Mesothelial cell of epicardium (in vitro differentiated cells): ENCODE measurements at places on chromosomes 1 and 21. TPM values are rescaled to one million over a fixed set of nuclear protein-coding genes. Genes with fewer than 3 reads are reported as not detected.

GRCh38 chr1:233328142-233328921 is 808 bp downstream of the MAP3K21 start:
- H3K4me1 ChIP-seq = peaks cover 22% of the 10 kb centered on the region
- DNase-seq = peak; percentile 21
- no peak overlapping the region for H3K27ac ChIP-seq
- peaks cover 45% of the 10 kb centered on the region for H3K27me3 ChIP-seq
- peak overlapping the region; percentile 66 for H3K4me3 ChIP-seq

DNA sequence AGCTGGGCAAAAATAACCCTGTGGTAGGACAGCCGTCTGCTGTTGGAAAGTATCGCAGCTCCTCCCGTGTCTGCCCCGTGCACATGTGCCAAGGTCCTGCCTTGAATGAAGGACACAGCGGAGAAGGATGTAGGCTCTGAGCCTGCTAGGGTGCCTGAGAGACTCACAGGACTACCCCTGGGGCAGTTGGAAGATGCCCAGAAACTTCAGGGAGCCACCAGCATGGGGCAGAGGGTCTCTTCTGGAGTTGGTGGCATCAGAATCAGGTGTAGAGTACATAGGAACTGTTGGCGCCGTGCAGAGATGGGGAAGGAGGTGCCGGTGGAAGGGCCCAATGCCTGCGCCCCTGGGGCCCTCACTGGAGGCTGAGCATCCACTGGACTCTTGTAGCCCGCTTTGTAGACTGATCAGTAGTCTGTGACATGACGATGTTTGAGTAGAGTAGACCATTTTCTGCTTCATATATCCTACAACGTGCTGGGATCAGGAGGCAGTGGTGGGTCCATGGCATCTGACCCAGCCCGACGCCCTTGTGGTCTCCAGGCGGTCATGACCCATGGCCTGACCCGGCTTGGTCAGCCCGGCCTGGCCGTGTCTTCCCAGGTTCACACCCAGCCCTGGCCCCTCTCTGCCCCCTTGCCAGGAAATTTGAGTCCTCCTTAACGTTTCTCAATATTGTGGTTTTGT is 5.3 kb upstream of the C1orf174 start:
- H3K36me3 ChIP-seq = no peaks in the 10 kb centered on the region
- H3K4me1 ChIP-seq = peaks cover 2% of the 10 kb centered on the region
- H3K27ac ChIP-seq = no peak overlapping the region
- no peak overlapping the region for H3K4me3 ChIP-seq

DNA sequence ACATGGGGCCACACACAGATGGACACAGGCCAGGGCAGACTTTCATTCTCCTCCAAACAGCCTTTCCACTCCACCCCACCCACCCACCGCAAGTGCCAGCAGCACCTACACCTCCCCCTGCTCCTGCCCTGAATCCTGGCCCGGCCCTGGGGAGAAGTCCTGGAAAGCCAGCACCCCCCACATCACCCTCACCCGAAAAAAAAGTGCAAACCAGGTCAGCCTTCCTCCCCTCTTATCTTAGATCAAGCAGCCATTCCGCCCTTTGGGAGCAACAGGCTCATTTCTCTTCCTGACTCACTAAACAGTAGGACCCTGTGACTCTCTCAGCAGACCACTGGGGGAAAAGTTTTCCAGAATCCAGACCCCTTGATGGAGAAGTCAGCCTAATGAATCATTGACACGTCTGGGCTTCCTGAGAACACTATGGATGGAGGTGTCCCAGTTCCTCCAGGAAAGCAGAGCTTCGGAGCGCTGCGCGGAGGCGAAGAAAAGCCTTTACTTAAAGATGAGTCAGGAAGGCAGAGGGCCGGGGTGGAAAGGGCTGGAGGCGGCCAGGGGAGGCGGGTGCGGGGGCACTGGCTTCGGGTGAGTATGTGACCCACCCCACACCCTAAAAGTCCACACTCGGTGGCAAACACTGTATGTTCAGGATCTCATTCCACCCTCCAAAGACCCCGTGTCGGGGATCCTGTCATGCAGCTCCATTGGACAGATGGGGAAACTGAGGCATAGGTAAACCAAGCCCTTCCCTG is 588.7 kb downstream of the MATN1 start:
- peaks cover 64% of the 10 kb centered on the region for H3K27me3 ChIP-seq
- no peak for DNase-seq
- no peak overlapping the region for H3K27ac ChIP-seq
- no peaks in the 10 kb centered on the region for H3K36me3 ChIP-seq

- no peak overlapping the region for H3K27ac ChIP-seq
- H3K4me3 ChIP-seq = no peak overlapping the region
- no peak for DNase-seq
- no peaks in the 10 kb centered on the region for H3K4me1 ChIP-seq
- no peaks in the 10 kb centered on the region for H3K27me3 ChIP-seq
Measured at GRCh38 chr1:247845693-247846017, 4.0 kb upstream of the OR11L1 start.

Gene MTARC2
- total RNA-seq = 10.7 to 12.5 TPM (median 12.2 TPM) in 3 replicates

GRCh38 chr1:21520899-21521716 is 11.9 kb downstream of the ALPL start:
- H3K36me3 ChIP-seq = no peaks in the 10 kb centered on the region
- DNase-seq = no peak
- no peaks in the 10 kb centered on the region for H3K27me3 ChIP-seq
- peaks cover 3% of the 10 kb centered on the region for H3K4me1 ChIP-seq

DNA sequence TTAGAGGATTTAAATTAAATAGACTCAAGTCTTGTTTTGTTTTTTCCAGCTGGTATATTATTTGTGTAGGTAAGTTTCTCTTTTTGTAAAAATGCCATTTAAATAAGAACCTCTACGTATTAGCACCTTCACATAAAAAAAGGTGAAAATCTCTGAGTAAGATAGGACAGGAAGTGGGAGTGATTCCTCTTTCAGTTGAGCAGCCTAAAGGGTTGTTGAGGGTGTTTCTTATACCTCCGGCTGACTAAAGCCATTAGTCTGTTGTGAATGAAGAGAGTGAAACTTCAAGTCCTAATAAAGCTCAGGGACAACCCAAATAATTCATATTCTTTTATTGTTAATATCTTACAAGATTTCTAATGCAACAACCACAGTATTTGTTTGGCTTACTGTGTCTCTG is 188.7 kb downstream of the CHRM3 start:
- no peak overlapping the region for H3K4me3 ChIP-seq
- H3K36me3 ChIP-seq = no peaks in the 10 kb centered on the region
- H3K4me1 ChIP-seq = no peaks in the 10 kb centered on the region
- no peak overlapping the region for H3K27ac ChIP-seq

Gene LCE2A
- total RNA-seq = not detected in 3 replicates

- no peak overlapping the region for H3K4me3 ChIP-seq
- H3K27ac ChIP-seq = peak overlapping the region; percentile 70
- no peaks in the 10 kb centered on the region for H3K27me3 ChIP-seq
- H3K36me3 ChIP-seq = peaks cover 10% of the 10 kb centered on the region
- peaks cover 67% of the 10 kb centered on the region for H3K4me1 ChIP-seq
Measured at GRCh38 chr1:54359393-54360162, 46.6 kb downstream of the SSBP3 start.

Gene PEA15
- 37.4 to 42.1 TPM (median 41.2 TPM) in 3 replicates for total RNA-seq

DNA sequence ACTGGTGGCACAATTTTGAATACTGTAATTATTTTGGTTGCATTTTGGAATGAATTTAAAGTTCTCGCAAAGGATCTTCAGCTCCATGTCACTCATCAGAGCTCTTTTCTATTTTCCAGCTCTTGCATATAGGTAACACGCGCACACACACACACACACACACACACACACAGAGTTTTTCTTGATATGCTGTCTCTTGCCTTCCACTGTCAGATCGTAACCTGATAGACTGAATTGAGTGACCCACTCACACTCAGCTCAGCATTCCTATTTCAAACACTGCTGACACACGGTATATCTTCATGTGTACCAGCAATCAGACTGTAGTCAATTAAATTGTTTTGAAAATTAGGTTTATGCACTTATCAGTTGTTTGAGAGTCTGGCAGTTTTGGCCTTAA is 214.1 kb downstream of the PBX1 start:
- H3K27ac ChIP-seq = peak overlapping the region; percentile 95
- H3K36me3 ChIP-seq = peaks cover 8% of the 10 kb centered on the region
- no peaks in the 10 kb centered on the region for H3K27me3 ChIP-seq

GRCh38 chr1:119713749-119714456 is 2.2 kb downstream of the PHGDH start:
- H3K4me3 ChIP-seq = peak overlapping the region; percentile 72
- no peaks in the 10 kb centered on the region for H3K36me3 ChIP-seq
- H3K27me3 ChIP-seq = peaks cover 2% of the 10 kb centered on the region
- no peak for DNase-seq
- peaks cover 37% of the 10 kb centered on the region for H3K4me1 ChIP-seq

GRCh38 chr1:242184955-242185354 is 186.1 kb upstream of the MAP1LC3C start:
- H3K27me3 ChIP-seq = no peaks in the 10 kb centered on the region
- H3K27ac ChIP-seq = no peak overlapping the region
- H3K4me1 ChIP-seq = peaks cover 3% of the 10 kb centered on the region

DNA sequence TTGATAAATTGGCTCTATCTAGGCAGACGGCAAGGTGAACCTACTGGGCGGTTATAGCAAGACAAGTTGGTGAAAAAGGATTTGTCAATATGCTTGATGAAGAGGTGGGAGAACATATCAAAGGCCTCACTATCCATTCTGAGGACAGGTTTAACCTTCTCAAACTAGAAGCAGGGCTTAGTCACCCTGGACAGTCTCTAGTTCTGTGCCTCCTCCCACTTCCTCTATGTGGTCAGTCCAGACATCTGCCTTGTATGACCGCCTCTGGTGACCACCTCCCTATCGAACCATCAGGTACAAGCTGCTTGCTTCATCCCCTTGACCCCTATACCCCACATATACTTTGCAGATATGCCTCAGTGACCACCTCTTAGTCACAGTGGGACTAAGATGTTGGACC is 2.3 kb upstream of the SCYL3 start:
- no peak overlapping the region for H3K4me3 ChIP-seq
- peaks cover 18% of the 10 kb centered on the region for H3K4me1 ChIP-seq
- peaks cover 15% of the 10 kb centered on the region for H3K27me3 ChIP-seq
- no peak overlapping the region for H3K27ac ChIP-seq

Gene RCSD1
- total RNA-seq = 0.76 to 1.2 TPM (median 0.97 TPM) in 3 replicates

GRCh38 chr1:177873238-177873637 is 96.6 kb downstream of the SEC16B start:
- H3K4me3 ChIP-seq = no peak overlapping the region
- no peaks in the 10 kb centered on the region for H3K36me3 ChIP-seq
- H3K27me3 ChIP-seq = peaks cover 8% of the 10 kb centered on the region
- H3K27ac ChIP-seq = peak overlapping the region; percentile 81
- no peak for DNase-seq
- H3K4me1 ChIP-seq = peaks cover 16% of the 10 kb centered on the region

DNA sequence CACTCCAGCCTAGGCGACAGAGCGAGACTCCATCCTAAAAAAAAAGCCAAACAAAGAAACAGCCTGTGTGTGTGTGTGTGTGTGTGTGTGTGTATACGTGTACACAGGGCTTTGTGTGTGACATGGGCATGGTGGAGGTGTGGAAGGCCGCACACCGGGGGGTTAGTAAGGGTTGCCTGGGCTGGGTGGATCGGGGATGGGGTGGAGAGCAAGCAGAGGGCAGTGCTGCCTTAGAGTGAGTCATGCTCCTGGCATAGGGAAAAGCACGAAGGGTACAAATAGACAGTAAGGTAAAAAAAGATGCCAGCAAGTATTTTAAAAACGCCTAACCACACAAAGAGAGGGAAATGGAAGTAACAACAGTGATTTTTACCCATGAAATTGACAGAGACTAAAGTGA is 6.2 kb downstream of the PRMT2 start:
- H3K36me3 ChIP-seq = peaks cover 30% of the 10 kb centered on the region
- no peak for DNase-seq
- no peaks in the 10 kb centered on the region for H3K27me3 ChIP-seq
- H3K4me1 ChIP-seq = peaks cover 21% of the 10 kb centered on the region
- no peak overlapping the region for H3K27ac ChIP-seq

- H3K36me3 ChIP-seq = no peaks in the 10 kb centered on the region
- no peak overlapping the region for H3K4me3 ChIP-seq
- no peaks in the 10 kb centered on the region for H3K27me3 ChIP-seq
- no peaks in the 10 kb centered on the region for H3K4me1 ChIP-seq
- DNase-seq = no peak
Measured at GRCh38 chr1:244768804-244769203, 66.7 kb upstream of the COX20 start.

DNA sequence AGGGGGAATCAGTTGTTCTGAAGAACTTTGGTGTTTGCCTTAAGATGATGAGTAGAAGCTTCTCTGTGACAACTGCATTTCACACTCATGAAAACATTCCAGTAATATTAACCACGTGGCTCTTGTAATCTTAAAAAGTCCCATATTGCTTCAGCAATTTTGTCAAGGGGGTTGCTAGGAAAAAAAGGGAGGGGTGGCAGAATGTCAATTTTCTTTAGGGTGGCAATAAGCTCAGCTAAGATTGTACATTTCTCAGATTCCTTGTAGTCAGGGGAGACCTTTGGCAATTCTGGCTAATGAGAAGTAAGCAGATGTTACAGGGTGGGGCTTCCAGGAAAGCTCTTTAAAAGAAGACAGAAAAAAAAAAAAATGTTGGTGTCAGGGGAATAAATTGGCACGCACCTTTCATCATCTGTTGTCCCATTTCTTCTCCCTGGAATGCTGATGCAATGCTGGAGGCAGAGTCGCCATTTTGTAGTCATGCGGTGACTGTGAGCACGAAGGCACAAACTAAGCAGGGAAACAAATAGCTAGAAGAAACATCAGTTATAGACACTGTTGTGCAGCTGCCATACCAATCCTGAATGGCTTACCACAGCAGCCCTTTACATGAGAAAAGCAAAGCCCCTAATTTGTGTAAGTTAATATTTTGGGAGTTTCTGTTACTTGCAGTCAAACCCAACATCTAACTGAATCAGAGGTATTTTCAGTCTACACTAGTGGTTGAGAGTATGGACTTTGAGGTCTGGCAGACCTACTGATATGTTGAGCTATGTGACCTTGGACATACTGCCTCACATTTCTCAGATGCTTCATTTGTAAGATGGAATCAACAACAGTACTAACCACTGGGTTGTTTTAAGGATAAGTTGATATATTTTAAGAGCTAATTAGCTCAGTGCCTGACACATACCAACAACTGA is 56.1 kb upstream of the MRPS6 start:
- no peak for DNase-seq
- no peak overlapping the region for H3K27ac ChIP-seq
- H3K36me3 ChIP-seq = peaks cover 4% of the 10 kb centered on the region
- no peak overlapping the region for H3K4me3 ChIP-seq
- H3K4me1 ChIP-seq = peaks cover 14% of the 10 kb centered on the region
- no peaks in the 10 kb centered on the region for H3K27me3 ChIP-seq
